Central memory CD8-positive, alpha-beta T cell (primary cell): ENCODE measurements at places on chromosomes 4 and X.

DNA sequence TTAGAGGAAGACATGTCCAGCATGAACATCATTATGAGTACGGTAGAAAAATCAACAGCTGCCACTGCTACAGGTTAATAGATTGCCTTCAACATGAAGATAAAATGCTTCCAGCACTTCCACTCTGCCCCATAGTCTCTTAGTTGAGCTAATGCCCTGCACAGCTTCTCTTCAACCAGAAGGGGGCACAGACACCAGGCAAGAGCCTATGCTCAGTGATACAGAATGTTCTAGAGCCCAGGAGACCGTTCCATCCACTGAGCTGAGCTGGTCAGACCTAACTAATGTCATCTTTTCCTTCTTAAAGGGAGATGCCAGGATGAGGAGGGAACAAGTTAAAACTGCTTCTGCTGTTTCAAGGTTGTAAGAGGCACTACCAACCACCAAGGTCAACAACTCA is 42.2 kb downstream of the SMIM10L2A start:
- no peak overlapping the region for H3K4me3 ChIP-seq
- no peak for DNase-seq
- no peaks in the 10 kb centered on the region for H3K4me1 ChIP-seq
- peaks cover 22% of the 10 kb centered on the region for H3K27me3 ChIP-seq
- H3K27ac ChIP-seq = no peak overlapping the region
- no peaks in the 10 kb centered on the region for H3K36me3 ChIP-seq

DNA sequence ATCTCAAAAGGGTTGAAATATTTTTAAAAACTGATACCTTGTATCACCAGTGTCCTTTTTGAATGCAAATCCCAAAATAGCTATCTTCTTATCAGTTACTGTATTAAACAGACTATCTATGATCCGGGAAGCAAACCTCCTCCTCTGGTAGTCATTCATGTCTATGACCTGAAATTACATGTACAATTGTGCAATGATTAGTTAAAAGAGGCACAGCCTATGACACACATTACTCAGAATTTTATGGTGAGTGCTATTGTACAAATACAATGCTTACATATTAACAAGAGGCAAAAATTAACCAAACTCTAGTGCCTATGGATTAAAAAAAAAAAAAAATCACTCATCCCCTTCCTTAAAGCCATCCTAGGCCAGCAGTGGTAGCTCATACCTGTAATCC is 21.7 kb downstream of the UGDH start:
- H3K27me3 ChIP-seq = no peaks in the 10 kb centered on the region
- no peak for DNase-seq
- no peaks in the 10 kb centered on the region for H3K4me1 ChIP-seq
- no peak overlapping the region for H3K27ac ChIP-seq

GRCh38 chr4:54819034-54819433 is 161.3 kb downstream of the KIT start:
- no peak overlapping the region for H3K27ac ChIP-seq
- DNase-seq = no peak
- no peaks in the 10 kb centered on the region for H3K27me3 ChIP-seq
- H3K4me1 ChIP-seq = no peaks in the 10 kb centered on the region
- no peaks in the 10 kb centered on the region for H3K36me3 ChIP-seq
- no peak overlapping the region for H3K4me3 ChIP-seq

DNA sequence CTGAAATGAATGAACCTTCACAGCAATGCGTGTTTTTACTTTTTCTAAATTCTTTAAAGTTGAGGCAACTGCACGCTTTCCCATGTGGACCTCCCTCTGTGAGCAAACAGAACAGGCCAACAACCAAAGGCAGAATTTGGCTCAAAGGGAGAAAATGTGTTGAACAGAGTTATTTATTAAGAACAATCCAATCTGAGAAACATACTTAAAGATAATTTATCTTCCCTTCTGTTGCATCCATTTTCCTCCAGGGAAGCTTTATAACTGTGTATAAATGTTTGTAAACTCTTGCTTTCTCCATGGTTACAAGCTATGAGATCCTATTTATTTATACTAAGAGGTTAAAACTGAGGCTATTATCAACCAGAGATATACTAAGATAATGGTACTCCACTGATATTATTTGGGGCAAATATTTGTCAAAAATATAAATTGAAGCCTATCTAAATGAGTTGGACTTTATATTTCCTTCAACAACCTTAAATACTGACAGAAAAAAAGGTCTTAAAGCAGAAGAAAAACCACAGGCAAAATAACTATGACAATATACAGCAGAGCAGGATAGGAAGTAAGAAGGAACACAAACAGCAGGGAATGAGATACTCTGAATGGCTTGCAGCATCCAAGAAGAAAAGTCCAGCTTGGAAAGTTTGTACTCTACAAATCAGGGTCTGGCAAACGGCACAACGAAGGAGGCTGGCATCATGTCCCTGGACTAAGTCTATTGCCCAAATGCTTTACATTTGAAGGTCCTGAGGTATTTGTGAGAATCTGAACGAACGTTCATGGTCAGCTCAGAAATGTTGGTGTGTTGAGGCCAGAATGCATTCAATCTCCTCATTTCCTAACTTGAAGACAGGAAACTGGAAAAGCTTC is 663.2 kb upstream of the INTU start:
- DNase-seq = no peak
- peaks cover 3% of the 10 kb centered on the region for H3K36me3 ChIP-seq
- H3K27me3 ChIP-seq = no peaks in the 10 kb centered on the region
- H3K27ac ChIP-seq = no peak overlapping the region
- no peaks in the 10 kb centered on the region for H3K4me1 ChIP-seq
- no peak overlapping the region for H3K4me3 ChIP-seq

DNA sequence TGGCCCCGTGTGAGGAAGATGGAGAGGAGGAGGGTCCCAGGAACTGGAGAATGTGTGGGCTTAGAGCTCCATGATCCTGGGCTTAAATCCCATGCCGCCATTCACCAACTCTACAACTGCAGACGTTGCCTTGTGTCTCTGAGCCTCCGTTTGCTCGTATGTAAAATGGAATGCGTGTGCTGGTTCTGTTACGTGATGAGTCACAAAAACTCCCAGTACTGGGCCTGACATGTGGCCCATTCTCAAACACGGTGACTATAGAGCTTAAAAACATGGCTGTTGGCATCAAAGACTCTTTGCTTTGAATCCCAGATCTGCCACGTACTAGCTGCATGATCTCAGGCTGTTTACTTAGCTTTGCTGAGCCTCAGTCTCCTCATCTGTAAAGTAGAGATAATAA is 13.0 kb upstream of the AFAP1 start:
- peaks cover 15% of the 10 kb centered on the region for H3K4me1 ChIP-seq
- H3K4me3 ChIP-seq = no peak overlapping the region
- DNase-seq = no peak
- peaks cover 3% of the 10 kb centered on the region for H3K36me3 ChIP-seq
- no peaks in the 10 kb centered on the region for H3K27me3 ChIP-seq

- no peak overlapping the region for H3K4me3 ChIP-seq
- no peak for DNase-seq
- no peaks in the 10 kb centered on the region for H3K36me3 ChIP-seq
Measured at GRCh38 chr4:47118192-47118929, 87.0 kb downstream of the GABRB1 start.

- H3K27me3 ChIP-seq = no peaks in the 10 kb centered on the region
- no peak overlapping the region for H3K27ac ChIP-seq
- DNase-seq = no peak
- H3K4me1 ChIP-seq = no peaks in the 10 kb centered on the region
Measured at GRCh38 chr4:120286813-120287212, 220.2 kb upstream of the MAD2L1 start.

DNA sequence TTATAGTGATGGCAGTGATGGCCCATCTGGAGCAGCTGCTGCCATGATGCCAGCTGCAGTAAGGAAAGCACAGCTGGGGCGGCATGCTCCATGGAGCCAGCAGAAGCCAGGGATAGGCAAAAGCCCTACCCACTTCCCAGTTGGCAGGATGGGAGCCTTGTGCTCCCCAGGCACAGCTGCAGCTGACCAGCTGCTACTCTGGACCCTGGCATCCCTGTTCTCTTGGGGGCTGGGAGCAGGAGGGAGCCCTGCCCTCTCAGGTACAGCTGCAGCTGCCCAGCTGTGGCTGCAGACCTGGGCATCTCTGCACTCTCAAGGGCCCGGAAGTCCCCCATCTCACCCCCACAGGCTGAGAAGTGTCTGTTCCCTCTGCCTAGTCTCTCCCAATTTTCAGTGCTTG is 531.9 kb downstream of the PCDH18 start:
- no peak overlapping the region for H3K4me3 ChIP-seq
- H3K27ac ChIP-seq = no peak overlapping the region

DNA sequence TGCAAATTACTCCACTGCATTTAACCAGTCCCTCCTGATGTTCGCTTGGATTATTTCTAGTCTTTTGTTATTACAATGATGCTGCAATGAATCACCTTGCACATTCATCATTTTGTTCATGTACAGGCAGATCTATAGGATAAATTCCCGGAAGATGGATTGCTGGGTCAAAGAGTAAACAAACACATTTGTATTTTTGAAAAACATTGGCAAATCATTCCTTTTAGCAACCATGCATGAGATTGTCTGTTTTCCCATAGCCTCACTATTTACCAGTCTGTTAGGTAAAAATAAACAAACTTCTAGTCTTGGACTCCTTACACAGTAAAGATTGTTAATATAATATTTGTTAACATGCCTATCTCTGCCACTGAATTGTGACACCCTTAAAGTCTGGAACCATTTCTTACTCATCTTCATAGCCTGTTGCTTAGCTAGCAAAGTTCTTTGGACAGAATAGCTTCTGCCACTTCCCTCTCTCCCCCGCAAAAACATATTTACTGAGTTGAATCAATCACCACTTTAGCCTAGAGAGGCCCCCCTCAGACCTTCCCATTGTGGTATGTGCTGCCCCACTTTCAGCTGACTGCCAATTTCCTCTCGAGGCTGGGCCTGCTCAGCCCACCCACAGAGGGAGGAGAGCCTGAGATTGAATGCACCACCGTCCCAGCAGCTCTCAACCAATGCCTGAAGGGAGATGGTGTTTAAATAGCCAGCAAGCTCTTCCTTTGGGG is 108.4 kb upstream of the ATXN3L start:
- no peak for DNase-seq
- H3K27ac ChIP-seq = no peak overlapping the region
- peaks cover 14% of the 10 kb centered on the region for H3K4me1 ChIP-seq
- H3K36me3 ChIP-seq = no peaks in the 10 kb centered on the region

GRCh38 chrX:84336646-84337045 is 148.6 kb upstream of the RPS6KA6 start:
- H3K27ac ChIP-seq = no peak overlapping the region
- no peaks in the 10 kb centered on the region for H3K27me3 ChIP-seq
- no peak overlapping the region for H3K4me3 ChIP-seq
- H3K4me1 ChIP-seq = no peaks in the 10 kb centered on the region
- H3K36me3 ChIP-seq = no peaks in the 10 kb centered on the region

- no peak overlapping the region for H3K27ac ChIP-seq
- no peak overlapping the region for H3K4me3 ChIP-seq
- DNase-seq = no peak
- no peaks in the 10 kb centered on the region for H3K27me3 ChIP-seq
- no peaks in the 10 kb centered on the region for H3K4me1 ChIP-seq
Measured at GRCh38 chrX:2346158-2346557, 154.6 kb downstream of the DHRSX start.

GRCh38 chr4:65789805-65790204 is 119.5 kb upstream of the EPHA5 start:
- H3K27ac ChIP-seq = no peak overlapping the region
- no peak overlapping the region for H3K4me3 ChIP-seq
- H3K36me3 ChIP-seq = no peaks in the 10 kb centered on the region
- DNase-seq = no peak
- no peaks in the 10 kb centered on the region for H3K27me3 ChIP-seq
